ENCODE measurements at places on chromosomes 5 and 9.

- no peak for DNase-seq
Measured at GRCh38 chr9:33136721-33137670, 30.1 kb downstream of the B4GALT1 start.

DNA sequence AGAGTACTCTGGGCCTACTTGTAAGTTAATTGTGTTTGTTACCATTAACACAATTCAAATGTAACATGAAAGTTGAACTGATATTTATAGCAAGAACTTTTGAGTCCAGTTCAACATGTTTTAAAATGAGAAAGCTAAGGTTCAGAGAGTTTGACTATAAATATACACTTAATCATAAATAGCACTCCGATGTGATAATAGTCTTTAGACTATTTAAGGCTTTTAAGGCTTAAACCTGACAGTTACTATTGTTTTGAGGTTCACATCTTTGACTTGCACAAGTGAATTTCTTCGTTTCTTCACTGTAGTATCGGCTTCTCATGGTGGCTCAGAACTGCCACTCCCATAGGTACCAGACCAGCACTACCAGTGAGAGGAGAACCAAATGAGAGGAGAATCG is 42.4 kb downstream of the ZNF608 start:
- no peak for DNase-seq

DNA sequence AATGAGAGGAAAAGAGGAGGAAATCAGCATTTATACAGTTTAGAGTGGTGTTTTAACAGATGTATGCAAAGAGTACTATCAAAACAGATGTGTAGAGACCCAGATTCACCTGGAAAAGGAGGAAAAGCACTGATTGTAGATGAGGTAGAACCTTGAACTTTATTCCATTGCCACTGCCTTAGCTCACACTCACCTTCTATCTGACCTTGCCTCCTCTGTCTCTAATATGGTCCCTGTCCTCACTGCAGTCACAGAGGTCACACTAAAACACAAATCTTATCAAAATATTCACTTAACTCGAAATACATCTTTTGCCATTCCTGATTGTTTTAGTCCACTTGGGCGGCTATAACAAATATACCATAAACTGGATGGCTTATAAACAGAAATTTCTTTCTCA is 7.0 kb downstream of the GIN1 start:
- no peak for DNase-seq

GRCh38 chr9:97617939-97618416 is 15.2 kb downstream of the TSTD2 start:
- no peak for DNase-seq

DNA sequence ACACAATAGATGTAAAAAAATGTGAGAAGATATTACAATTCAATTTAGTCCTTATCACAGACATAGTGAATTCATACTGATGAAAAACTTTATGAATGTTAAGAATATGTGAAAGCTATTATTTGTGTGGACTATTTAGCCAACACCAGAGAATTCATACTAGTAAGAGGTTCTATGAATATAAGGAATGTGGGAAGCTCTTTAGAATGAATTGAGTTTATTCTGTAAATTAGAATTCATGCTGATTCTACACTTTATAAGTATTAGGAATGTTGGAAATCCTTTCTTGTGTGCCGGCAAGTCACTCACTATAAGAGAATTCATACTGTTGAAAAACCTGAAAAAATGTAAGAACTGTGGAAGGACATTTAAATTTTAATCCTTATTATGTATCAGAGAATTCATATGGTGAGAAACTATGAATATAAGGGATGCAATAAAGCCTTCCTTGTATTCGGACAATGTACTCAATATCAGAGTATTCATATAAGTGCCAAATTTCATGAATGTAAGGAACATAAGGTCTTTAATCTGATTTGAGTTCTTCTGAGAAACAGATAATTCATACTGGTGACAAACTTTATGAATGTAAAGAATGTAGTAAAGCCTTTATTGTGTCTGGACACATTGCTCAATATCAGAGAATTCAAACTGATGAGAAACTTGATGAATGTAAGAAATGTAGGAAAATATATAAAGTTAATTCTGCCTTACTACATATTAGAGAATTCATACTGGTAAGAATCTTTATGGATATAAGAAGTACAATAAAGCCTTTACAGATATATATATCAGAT is 21.6 kb upstream of the PCDHA1 start:
- DNase-seq = no peak

DNA sequence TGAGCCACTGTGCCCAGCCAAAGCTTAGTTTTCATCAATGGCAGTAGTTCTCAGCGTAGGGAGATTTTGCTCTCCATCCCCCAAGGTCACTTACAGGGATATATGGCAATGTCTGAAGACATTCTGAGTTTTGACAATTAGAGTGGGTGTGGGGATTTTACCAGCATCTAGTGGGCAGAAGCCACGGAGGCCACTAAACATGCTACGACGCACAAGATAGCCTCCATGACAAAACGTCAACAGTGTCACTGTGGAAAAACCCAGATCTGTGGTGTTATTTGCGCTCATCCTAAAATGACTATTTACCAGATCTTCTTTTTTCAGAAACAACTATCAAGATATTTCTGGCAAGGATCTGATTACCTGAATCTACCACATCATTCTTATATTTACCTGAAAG is 68.2 kb downstream of the CDC14B start:
- DNase-seq = no peak

GRCh38 chr5:8585230-8586018 is 716.5 kb downstream of the MTRR start:
- DNase-seq = no peak

DNA sequence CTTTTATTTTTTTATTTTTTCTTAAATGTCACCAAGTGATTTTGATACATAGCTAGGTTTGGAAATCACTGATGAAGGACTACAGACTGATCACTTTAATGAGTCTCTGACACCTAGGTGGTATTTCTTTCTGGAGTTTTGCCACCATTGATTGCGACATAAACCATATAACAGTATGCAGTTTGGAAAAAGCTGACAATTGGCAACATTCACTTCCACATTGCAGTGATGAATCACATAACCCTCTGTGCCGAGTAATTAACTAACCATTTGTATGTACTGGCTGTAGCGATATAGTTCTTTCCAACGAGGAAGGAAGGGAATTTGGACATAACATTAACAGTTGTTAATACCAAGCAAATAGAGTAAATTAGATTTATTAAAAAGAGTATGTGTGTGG is 222.9 kb upstream of the EFNA5 start:
- no peak for DNase-seq

- DNase-seq = no peak
Measured at GRCh38 chr5:33423018-33423630, 17.6 kb upstream of the TARS1 start.

DNA sequence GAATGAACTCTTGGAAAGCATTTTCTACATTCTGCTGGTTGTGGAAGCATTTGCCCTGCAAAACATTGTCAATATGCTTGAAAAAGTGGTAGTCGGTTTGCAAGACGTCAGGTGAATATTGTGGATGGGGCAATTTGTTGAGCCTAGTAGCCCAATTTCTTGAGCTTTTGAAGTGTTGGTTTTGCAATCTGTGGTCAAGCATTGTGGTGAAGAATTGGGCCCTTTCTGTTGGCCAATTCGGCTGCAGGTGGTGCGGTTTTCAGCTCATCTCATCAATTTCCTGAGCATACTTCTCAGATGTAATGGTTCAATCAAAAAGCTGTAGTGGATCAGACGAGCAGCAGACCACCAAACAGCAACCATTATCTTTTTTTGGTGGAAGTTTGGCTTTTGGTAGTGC is 426.8 kb upstream of the CDH9 start:
- DNase-seq = no peak

- no peak for DNase-seq
Measured at GRCh38 chr5:174301848-174302625, 256.5 kb downstream of the NSG2 start.

- DNase-seq = no peak
Measured at GRCh38 chr5:58085800-58086199, 374.1 kb downstream of the PLK2 start.

DNA sequence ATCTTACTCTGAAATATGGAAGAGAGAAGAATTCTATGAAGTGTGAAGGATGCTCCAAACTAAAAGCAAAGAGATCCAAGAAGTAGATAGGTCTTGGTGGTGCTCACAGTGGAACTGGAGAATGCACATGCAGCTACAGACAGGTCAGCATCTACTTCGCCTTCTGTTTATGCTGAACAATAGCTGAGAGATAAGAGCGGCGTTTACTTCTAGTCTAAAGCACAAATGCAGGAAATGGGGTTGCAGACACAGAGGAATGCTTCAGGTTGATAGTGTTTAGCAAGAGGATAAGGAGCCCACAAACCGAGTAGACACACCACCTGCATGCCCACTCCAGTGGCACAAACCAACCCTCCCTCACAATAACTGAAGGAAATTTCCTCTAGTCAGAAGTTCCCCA is 180.0 kb upstream of the RGMB start:
- DNase-seq = no peak

GRCh38 chr5:79182141-79182540 is 53.8 kb upstream of the JMY start:
- no peak for DNase-seq

DNA sequence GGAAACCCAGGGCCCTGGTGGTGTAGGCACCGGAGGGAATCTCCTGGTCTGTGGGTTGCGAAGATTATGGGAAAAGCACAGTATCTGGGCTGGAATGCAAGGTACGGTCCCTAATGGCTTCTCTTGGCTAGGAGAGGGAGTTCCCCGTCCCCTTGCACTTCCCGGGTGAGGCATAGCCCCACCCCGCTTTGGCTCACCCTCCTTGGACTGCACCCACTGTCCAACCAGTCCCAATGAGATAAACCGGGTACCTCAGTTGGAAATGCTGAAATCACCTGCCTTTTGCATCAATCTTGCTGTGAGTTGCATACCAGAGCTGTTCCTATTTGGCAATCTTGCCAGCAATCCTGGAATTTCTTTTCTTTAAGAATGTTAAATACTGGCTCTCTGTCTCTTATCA is 1429.1 kb downstream of the MAT2B start:
- DNase-seq = no peak

DNA sequence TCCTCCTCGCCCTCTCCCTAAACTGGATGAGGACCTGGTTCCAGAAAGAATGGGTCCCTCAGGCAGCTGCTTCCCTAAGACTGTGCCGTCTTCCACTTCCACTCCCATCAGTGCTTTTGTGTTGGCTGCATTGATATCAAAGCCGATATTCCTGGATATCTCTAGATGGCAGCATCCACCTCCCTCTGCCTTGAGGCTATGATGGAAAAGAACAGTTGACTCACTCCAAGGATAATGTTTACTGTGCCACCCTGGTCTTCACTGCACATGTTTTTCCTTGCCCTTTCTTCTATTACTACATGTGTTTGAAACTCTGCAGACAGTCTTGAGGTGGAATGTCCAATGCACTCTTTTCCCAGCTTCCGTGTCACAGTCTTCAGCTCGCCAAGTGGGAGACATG is 211.6 kb downstream of the MAST4 start:
- DNase-seq = no peak

- no peak for DNase-seq
Measured at GRCh38 chr9:110030632-110031031, 177.3 kb downstream of the C9orf152 start.

DNA sequence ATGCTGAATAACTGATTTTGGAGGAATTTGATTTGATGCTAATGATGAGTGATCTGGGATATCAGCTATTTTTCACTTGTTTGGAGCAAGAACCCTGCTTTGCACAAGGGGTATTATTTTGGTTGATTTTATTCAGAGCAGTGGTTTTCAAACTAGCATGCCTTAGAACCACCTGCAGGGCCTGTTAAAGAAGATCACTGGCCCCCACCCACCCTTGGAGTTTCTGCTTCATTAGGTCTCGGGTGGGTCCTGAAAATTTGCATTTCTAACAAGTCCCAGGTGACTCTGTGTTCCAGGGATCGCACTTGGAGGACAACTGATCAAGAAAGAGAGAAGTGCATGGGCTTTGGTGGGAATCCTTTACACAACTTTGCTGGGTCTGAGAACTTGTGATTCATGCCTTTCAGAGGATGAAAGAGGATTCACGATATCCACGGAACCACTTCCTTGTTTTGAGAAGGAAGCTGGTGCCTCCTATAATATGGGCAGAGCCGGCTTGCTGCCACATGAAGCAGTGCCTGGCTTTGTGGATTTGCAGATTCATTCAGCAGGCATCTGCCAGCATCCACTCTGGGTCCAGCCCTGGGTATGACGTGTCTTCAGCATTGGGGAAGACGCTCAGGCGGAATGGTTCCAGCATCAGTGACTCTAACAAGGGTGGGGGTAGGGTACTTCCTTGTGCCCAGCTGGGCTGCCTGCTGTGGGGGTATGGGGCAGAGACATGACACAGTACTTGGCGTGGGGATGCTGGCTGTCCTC is 106.6 kb upstream of the PITX1 start:
- no peak for DNase-seq

- DNase-seq = no peak
Measured at GRCh38 chr5:67133217-67133616, 63.4 kb downstream of the CD180 start.

- no peak for DNase-seq
Measured at GRCh38 chr9:15048772-15049171, 138.5 kb upstream of the FREM1 start.

GRCh38 chr5:155017610-155018009 is 4.1 kb downstream of the KIF4B start:
- no peak for DNase-seq

DNA sequence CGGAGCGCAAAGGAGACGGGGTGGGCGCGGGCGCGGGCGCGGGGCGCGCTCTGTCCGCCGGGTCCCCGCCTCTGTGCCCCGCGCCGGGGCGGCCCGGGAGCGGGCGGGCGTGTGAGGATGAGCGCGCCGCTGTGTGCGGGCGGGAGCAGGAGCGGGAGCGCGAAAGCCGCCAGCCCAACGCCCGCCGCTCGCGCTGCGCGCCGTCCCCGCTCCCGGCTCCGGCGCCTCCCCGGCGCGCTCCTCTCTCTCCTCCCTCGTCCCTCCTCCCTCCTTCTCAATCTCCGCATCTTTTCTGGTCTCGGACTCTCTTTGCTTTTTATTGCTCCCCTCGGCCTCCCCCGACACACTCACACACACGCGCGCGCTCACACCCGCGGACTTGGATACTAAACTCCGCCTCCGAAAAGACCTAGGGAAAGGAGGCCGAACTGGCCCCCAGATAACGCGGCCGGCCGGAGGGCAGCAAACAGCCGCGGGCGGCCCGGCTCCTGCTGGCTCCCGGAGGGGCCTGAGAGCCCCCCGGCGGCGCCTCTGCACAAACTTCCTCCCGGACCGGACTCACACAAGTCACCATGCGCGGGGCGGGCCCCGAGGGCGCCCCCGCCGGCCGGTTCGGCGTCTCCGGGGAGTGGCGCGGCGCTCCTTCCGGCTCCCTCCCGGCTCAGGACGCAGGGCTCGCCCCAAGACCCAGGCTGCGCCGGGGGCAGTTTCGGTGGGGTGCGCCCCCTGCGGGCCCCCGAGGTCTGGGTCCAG is at the start of gene FIBCD1:
FIBCD1 (minus strand) TSS at position 596 of the 753 bp plus-strand sequence. CDS start 640 bp downstream, outside the sequence.
- no peak for DNase-seq
